ENCODE measurements at places on chromosomes 5 and 9.
A peak's percentile ranks its signal among the peaks of the same experiment; 100 is the strongest.

- DNase-seq, result no peak
Observed at GRCh38 chr9:112166176-112167140, 8.6 kb downstream of the SUSD1 start.

GRCh38 chr9:108552459-108553040 lies 303.2 kb downstream of the ACTL7B start:
- no peak for DNase-seq

GRCh38 chr9:128587453-128587852 lies 35.1 kb downstream of the SPTAN1 start:
- DNase-seq, result peak; percentile 69

GRCh38 chr5:67268231-67269021 lies 71.8 kb upstream of the CD180 start:
- DNase-seq, result peak; percentile 94

- DNase-seq, result peak; percentile 1
Observed at GRCh38 chr5:90386099-90386710, 23.4 kb downstream of the CETN3 start.

DNA sequence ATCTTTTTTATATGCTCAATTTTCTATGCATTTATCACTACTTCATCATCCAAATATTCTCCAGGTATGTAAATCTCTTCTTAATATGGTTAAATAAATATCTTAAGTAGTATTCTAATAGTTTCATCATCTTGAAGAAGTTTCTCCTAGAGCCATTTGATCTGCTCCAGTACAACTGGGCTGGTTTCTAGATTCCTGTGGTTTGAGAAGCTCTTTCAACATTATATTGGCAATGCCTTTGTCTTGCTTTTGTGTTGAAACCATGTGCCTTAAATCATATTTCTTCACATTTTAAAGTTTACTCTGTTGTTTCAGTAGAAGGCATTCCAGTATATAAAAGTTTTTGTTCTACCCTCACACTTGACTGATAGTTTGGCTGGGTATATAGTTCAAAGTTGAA lies 27.6 kb downstream of the MBLAC2 start:
- no peak for DNase-seq

DNA sequence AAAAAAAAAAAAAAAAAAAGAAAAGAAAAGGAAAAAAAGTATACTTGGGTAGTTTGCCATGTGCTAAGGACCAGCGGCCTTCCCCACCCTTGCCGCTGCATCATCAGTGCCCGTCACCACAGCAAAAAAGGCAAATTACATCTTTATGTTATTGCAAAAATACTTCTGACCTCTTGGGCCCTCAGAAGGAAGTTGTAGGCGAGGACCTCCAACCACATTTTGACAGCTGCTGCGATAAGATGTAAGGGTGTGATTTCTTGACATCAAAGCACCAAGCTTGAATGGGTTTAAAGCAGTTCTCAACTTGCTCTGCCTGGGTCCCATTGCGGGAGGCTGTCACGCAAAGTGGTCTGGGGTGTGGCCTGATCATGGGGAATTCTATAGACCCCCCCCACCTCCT lies 39.2 kb downstream of the DMRT1 start:
- DNase-seq, result no peak

DNA sequence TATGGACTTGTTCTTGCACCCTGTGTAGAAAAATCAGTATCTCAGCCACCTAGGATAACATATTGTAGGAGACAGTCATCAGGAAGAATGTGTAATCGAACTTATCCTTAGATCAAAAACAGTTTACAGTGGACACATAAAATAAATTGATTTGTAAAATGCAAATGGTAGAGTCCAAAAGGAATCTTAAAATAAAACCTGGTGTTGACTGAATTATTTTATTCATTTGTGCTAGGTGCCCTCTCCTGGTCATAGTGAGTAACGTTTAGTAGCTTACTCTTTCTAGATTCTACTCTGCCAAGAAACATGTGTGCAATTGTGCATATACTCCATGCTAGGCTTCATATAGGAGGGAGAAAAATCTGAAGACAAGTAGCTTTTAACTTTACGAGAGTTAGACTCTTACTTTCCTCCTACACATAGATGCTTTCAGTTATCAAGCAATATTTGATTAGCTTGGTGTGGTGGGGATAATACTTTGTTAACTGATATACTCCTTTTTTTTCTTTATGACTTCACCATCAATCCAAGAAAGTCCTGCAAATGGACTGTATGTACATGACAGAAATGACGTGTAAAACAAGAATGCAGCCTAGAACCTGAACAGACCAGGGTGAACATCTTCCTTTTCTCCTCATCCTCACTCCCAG lies 23.7 kb upstream of the LOX start:
- peak; percentile 28 for DNase-seq

DNA sequence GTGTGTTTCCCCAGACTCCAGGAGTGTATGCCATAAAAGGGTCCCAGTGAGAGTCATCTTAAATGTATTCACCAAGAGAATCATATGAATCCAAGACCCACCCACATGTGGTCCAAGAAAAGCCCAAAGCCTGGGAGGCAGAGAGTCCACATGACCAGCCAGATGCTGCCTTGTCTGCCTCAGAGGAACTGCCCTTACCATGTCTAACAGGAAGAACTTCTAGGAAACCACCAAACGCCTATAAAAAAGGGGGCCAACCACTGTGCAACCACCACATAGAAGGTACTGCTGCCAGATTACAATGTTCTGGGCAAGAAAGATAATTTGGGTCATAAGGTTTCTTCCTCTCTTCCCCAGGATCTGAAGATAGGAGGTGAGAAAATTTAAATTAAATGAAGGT lies 129.8 kb upstream of the SLC24A2 start:
- no peak for DNase-seq

GRCh38 chr5:129541648-129542251 lies 81.7 kb downstream of the ADAMTS19 start:
- no peak for DNase-seq

- no peak for DNase-seq
Observed at GRCh38 chr5:65577141-65577540, 14.0 kb downstream of the PPWD1 start.

DNA sequence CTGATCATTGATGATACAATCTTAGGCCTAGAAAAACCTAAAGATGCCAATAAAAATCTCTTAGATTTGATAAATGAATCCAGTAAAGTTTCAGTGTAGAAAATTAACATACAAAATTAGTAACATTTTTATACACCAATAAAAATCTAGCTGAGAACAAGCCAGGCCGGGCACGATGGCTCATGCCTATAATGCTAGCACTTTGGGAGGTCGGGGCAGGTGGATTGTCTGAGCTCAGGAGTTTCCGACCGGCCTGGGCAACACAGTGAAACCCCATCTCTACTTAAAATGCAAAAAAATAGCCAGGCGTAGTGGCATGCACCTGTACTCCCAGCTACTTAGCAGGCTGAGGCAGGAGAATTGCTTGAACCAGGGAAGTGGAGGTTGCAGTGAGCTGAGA lies 84.4 kb downstream of the SLCO6A1 start:
- DNase-seq, result no peak

GRCh38 chr5:149247726-149248125 lies 23.9 kb upstream of the AFAP1L1 start:
- DNase-seq, result no peak

DNA sequence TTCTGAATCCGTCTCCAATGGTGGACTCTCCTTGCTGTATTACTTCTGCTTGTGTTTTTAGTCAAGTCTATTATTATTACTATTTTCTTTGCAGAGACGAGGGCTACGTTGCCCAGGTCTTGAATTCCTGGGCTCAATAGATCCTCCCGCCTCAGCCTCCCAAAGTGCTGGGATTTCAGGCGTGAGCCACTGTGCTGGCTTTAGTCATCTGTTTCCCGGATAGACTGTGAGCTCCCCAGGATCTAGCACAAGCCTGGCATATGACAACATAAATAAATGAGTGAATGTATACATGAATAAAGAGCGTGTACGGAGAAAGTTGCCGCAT lies 439 bp upstream of the DDX46 start:
- DNase-seq, result no peak

DNA sequence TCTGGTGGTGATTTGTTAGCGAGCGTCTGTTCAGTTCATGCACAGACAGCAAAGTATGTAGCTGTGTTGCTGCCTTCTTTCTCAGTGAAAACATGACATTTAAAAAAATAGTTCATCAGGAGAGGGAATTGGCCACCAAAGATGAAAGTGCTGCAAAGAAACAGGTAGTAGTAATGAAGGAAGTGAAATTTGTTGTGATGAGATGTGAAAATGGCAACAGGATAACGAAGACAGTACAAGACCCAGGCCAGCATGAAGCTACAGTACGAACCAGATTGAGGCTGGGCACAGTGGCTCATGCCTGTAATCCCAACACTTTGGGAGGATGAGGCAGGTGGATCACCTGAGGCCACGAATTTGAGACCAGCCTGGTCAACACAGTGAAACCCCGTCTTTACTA lies 136.0 kb downstream of the SMARCA2 start:
- no peak for DNase-seq

GRCh38 chr5:139910901-139911300 lies 115.3 kb downstream of the PSD2 start:
- no peak for DNase-seq

DNA sequence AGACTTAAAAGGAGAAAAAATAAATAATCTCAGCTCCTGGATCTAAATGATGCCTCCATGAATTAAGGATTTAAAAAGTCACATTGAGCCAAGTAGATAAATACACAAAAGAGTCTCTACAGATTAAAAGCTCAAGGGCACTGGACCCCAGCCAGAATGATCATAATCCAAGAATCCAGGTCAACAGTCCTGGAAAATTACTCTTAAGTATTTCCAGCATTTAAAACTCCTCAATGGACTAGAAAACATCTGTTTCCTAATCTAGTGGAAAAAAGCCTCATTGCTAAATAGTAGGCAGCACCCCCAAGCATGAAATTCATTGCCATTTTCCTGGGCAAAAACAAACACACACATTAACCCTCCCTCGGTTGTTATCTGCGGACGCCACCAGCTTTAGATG lies 96.8 kb downstream of the FRMD3 start:
- no peak for DNase-seq

DNA sequence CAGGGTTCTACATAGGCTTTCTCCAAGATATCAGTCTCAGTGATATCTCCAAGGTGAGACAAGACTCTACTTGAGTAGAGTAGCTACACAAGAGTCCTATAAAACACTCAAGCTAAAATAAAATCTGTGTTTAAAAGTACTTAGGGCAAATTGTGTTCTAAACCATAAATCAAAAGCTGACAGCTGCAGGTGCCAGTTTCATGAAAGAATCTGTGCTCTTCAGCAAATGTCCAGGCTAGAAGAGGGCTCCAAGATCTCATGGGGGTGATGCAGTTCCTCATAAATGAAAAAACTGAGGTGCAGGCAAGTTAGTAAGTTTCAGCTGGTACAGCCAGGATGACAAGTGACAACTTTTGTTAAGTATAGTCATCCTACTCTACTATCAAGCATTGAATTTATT lies 142.8 kb upstream of the TNPO1 start:
- no peak for DNase-seq

- DNase-seq, result no peak
Observed at GRCh38 chr9:29778281-29778849, 2205.1 kb upstream of the C9orf72 start.

DNA sequence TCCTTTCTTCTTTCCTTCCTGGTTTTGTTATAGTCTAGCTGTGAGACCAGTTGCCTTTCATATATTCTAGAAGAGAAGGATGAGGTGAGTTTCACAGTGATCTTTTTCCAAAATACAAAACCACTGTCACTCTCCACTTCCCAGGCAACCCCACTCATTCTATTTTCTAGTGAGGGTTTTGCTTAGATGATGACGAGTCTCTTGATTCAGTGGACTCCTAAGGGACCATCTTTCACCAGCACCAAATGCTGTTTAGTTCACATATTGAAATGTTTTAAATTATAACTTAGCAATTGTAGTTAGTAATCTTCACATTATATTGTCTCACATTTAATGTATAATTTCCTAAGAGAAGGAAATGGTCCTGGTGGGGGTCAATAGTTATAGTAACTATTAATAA lies 25.2 kb downstream of the PIK3R1 start:
- no peak for DNase-seq

DNA sequence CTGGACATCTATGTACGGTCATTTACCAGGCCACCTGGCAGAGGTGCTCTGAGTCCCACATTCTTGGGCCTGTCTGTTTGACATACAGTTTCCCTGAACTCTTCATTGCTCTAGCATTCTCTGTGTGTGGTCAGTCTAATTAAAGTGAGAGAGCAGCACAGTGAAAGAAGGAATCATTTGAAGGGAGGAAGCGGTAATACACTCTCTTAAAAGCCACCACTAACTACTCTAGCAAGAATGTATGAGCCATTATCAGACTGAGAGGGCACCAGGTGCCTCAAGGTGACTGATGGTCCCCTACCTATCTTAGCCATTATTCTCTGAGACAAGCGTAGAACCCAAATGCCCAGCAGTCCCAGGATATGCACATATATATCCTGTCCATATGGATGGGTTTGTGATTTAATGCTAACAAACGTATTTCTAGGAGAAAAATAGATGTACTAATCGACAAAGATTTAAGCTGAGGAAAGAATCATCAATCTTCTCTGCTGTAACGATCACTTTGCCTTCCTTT lies 527.2 kb downstream of the PRELID2 start:
- DNase-seq, result no peak

DNA sequence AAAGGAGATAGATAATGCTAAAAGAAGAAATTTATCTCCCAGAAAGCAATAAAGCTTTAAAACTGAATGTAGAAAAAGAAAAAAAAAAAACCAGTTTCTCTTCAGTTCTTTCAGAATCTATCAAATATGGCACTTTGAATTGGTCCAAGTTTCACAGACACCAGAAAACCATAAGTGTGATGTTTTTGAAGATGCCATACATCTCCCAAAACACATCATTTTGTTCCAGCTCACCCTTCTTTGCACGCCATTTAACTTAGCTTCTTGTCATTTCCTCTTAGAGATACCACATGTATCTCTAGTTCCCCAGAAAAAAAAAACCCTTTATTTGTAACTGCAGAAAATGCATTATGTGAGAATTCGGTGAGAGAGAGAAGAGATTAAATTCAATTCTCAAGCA lies 46.1 kb upstream of the MAMDC2 start:
- no peak for DNase-seq

DNA sequence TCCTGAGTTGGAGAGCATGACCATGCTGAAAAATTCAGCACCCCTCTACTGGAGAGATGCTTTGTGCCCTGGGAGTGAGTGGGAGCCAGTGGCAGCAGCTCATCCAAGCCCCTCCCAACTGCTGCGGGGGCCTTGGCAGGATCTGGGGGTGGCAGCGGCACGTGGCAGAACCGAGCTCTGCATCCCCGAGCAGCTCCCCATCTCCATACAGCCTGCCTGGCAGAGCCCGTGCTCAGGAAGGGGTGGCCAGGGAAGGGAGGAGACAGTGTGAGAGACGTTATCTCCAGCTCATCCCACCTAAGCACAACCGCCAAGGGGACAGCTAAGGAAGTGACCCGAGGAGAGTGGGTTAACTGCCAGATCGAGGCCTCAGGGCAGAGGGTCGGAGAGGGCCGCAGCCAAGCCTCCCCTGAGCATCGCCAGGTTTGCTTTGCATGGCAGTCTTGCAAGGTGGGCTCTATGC lies 17.2 kb upstream of the DPM2 start:
- no peak for DNase-seq

GRCh38 chr9:125436613-125437443 lies 175.2 kb downstream of the GAPVD1 start:
- no peak for DNase-seq

GRCh38 chr9:121690316-121690715 lies 38.9 kb downstream of the DAB2IP start:
- no peak for DNase-seq
